ENCODE measurements at places on chromosomes 16 and 17.
A peak's percentile ranks its signal among the peaks of the same experiment; 100 is the strongest.

- DNase-seq, result peak; percentile 88
These were observed 69.8 kb downstream of the SHISA9 start for GRCh38 chr16:12971241-12971640.

GRCh38 chr17:72102366-72102765 is 18.5 kb upstream of the SOX9 start:
- DNase-seq, result no peak

DNA sequence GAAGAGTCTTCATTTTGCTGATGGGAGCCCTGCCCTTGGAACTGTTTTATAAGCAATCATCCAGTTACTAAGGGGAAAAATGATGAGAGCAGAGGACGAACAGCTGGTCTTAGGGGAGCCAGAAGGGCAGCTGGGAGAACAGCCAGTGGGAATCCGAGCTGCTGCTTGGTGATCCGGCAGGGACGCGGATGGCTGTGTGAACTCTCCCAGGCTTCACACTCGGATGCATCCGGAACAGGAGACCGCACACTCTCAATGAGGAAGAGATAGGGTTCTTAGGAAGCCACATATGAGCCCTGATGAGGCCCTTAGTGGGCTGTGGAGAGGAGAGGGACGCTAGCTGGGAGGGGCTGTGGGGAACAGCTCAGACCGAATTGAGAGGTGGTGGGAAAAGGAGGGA is 5.0 kb upstream of the CACNG5 start:
- no peak for DNase-seq

DNA sequence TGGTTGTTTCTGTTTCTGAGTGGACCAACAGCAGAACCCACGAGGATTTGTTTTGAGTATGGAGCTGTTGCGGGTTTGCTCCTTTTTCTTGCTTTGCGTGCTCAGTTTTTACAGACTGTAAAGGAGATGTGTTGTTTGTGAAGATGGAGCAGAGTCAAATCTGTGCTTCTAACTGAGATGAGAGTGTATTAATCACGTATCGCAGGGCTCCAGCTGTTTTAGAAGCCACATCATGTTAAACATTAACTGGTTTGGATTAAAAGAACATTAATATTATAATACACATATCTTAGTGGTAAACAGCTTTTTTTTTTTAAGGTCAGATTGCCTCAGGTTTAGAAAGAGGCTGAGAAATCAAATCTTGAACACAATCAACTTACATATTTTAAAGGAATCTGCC is 69.4 kb downstream of the YPEL2 start:
- peak; percentile 23 for DNase-seq

DNA sequence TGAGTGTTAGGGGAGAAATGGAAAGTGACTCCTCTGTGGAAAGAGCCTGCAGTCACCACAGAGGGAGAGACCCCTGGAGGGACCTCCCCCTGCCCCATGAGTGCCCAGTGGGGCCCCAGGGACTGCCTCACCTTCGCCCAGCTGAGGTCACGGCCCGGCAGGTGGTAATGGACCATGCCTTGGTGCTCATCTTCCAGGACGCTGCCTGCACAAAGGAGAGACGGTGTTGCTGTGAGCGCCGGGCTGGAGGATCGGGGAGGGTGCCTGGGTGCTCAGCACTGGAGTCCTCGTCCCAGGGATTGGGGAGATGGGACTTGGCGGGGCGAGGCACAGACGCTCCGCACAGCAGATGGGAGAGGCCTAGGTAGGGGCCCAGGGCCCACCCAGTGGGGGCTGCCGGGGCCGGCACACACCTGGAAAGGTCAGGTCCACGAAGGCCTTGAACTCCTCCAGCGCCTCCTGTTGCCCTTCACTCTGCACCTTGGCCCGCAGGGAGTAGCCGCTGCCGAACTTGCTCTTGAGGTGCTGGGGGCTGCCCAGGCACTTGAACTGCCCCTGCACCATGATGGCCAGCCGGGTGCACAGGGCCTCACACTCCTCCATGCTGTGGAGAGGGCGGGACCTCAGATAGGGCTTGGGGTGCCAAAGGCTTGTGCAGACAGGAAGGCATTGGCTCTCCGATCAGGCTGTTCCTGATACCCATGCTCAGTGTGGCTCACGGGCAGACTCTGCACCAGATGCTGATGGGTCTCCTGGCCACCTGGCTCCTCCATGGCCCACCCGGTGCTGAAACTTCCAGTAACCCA is 9.7 kb upstream of the RNPS1 start:
- DNase-seq, result no peak

DNA sequence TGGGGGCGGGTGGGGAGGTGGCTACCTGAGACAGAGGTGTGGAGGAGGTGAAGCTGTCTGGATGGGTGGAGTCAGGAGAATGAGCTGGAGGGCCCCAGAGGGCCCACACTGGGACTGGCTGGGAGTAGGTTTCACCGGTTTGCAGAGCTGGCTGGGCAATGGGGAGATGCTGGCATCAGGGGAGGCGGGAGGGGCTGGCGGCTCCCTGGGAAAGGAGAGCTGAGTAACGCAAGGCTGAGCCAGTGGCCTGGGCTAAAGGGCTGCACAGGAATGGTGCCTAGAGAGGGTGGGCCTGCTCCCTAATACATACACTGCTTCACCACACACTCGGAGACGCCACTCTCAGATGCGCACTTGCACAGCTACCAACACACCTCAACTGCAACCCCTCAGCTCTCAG is 12.4 kb downstream of the P3H4 start:
- no peak for DNase-seq

DNA sequence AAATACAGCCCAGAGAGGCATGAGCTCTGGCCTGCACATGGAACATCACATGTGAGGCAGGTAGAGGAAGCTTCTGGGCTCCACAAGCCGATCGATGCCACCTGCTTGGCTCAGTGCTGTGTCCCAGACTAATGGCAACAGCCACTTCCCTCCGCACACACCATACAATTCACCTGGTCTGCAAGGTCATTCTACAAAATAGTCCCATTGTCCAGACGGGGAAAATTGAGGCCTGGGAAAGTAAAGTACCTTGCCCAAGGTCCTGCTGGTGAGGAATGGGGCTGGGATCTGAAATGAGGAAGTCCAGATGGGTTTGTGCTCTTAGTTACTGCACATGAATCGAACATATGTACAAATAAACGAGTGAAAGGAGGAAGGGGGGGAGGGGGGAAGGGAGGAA is 88.0 kb downstream of the LITAF start:
- DNase-seq, result no peak

- no peak for DNase-seq
These were observed 1.2 kb downstream of the TMC6 start for GRCh38 chr17:78127239-78127887.

DNA sequence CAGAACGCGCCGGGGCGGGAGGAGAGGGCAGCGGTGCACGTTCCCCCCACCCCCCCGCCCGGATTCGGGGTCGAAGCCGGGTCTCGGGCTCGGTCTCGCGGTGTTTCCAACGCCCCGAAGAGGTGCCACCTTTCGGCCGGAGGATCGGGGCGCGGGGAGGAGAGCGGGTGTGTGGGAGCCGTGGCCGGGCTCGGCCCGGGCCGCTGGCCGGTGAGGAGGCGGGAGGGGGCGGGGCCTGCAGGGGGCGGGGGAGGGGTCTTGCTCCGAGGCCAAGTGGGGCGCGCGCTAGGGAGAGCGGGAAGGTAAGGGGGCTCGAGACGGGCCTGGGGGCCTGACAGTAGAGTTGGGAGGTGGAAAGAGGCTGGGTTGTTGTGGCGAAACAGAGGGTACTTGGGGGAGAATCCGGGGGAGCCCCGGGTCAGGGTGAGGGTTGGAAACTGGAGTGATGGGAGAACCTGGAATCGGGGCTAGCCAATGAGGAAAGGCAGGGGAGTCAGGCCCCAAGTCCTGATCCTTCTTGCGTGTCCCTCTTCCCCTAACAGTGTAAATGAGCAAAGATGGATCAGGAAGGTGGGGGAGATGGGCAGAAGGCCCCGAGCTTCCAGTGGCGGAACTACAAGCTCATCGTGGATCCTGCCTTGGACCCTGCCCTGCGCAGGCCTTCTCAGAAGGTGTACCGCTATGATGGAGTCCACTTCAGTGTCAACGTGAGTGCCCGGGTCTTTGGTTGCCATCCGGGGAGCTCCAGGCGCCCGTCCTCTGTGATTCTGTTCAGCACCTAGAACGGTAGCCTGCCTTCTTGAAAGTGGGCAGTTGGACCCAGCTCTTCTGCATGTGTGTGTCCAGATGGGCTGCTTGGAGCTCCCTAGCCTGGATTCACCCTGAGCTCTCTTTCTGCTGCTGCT is 873 bp downstream of the SETD1A start:
- peak; percentile 42 for DNase-seq

Measured in fibroblast of mammary gland (primary cell).